A549 treated with dexamethasone at 1 μM for 4 hours (cell line): ENCODE measurements at places on chromosomes 7 and 10. TPM values are rescaled to one million over a fixed set of nuclear protein-coding genes. Genes with fewer than 3 reads are reported as not detected.

The ANXA8 gene
- 30.6 to 40.7 TPM (median 30.7 TPM) in 5 replicates for total RNA-seq

The TFR2 gene
- total RNA-seq, result 1.9 to 2.7 TPM (median 2.4 TPM) in 5 replicates

The DGKI gene
- total RNA-seq, result 0.19 to 0.43 TPM (median 0.22 TPM) in 5 replicates

The NUDT5 gene
- total RNA-seq, result 143 to 187 TPM (median 148 TPM) in 5 replicates
